Cortex of kidney (tissue), 1 donor: ENCODE measurements at places on chromosomes 2 and 18.

DNA sequence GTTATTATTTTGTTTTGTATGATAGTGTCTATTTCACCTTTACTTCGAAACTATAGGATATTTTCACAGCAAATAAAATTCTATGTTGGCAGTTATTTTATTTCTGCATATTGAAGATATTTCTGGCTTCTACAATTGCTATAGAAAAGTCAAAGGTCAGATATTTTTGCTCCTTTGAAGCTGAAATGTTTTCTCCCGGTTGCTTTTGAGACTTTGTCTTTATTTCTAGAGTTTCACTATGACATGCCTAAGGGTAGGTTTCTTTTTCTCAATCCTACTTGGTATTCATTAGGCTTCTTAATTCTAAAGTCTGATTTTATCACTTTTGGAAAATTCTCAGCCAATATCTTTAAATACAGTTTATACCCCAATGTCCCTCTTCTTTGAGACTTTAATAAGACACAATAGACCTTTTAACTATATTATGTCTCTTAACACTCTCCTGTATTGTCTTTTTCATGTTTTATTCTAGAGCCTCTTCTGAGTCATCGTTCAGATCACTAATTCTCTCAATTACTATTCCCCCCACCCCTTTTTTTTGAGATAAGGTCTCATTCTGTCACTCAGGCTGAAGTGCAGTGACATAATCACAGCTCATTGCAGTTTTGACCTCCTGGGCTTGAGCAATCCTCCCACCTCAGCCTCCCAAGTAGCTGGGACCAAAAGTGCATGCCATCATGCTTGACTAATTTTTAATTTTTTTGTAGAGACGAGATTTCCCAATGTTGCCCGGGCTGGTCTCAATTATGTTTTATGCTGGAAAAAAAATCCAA, 50.5 kb downstream of the USP37 start:
- DNase-seq = no peak

- no peak for DNase-seq
These were observed 122.9 kb upstream of the UNC80 start for GRCh38 chr2:209648714-209649113.

DNA sequence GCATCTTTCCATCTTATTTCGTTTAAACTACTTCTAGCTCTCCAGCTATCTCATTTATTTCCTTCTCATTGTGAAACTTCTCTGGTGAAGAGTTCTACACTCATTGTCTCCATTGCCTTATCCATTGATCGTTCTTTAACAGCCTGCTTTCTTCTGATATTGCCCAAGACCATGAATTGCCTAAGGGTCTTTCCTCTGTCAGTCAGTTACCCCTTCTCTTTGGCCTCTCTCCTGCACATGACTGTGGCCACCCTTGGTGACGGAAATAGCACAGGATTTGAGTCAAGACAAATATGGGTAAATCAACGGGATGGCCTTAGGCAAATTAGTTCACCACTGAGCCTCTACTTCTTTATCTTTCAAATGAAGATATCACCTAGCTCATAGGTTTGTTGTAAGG, 26.6 kb downstream of the NHEJ1 start:
- no peak for DNase-seq

DNA sequence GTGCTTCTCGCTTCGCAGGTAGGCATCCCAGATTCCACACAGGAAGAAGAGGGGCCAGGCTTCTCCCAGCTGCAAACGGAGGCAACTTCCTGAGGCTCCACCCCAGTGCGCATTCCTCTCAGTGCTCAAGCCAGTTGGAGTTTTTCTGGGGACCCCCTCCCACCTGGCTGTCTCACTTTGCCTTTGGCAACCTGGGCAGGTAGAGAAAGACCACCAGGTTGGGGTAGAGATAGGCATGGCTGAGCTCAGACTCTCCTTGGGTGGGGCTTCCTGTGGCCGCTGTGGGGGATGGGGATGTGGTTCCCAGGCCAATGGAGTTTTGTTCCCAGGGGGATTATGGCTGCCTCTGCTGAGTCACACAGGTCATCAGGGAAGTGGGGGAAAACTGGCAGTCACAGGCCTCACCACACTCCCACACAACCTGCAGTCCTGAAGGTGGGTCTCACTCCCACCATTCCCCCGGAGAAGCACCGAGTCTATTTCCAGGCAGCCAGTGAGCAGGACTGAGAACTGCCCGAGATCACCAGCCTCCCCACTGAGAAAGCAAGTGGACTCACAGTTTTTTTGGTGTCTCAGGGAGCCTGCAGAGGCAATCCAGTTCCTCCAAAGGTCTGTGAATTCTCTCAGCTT, 38.1 kb downstream of the SLC39A10 start:
- DNase-seq = no peak

- no peak for DNase-seq
These were observed 25.6 kb downstream of the METTL21A start for GRCh38 chr2:207599636-207600035.

DNA sequence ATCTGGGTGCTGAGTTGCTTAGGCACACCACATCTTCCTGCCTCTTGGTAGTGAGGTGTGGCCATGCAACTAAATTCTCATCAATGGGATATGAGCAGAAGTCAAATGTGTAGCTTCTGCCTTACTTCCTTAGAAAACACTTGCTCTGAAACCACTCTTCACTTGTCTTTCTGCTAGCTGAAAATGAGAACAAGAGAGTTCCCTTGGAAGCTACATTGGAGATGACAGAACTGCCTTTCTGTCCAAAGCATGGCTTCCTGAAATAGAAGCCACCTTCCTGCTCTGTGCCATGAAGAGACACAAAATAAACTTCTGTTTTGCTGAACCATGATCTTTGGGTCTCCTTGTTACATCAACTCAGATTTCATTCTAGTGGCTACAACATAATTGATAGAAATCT, 659.9 kb downstream of the IRS1 start:
- DNase-seq = no peak

DNA sequence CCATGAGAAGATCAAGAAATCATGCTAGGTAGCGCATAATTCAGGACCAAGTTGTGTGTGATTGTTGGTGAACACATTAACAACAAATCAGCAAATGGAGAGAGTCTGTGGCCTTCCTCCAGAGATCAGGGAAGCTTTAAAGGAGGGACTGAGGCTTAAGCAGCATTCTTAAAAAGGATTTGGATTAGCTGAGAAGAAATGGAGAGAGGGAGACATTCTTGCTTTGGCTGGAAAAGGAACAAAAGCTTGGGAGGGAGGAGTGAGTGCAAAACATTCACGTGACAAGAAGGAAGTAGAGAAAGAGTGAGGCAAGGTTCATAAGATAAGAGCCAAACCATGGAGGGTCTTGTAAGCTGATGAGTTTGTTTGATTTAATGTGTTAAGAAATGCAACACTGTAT, 75.6 kb downstream of the SRD5A2 start:
- no peak for DNase-seq

DNA sequence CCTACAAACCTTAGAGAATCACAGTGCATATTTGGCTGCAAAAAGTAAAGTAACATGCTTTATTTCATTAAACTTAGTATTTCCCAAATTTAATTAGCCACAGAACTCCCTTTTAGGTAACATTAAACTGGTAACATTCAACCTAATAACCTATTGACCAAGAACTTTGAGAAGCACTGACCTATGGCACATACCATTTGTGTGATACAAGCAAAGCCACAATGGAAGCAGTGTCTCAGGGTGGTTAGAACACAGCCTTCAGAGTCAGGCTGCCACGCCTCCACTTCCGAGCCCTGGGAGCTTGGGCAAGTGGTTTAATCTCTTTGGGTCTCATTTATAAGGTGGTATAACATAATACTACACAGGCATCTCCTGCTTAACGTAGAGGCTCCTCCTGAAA, 301.4 kb downstream of the PDE11A start:
- no peak for DNase-seq

GRCh38 chr2:127034883-127035611, 71.9 kb downstream of the BIN1 start:
- no peak for DNase-seq

DNA sequence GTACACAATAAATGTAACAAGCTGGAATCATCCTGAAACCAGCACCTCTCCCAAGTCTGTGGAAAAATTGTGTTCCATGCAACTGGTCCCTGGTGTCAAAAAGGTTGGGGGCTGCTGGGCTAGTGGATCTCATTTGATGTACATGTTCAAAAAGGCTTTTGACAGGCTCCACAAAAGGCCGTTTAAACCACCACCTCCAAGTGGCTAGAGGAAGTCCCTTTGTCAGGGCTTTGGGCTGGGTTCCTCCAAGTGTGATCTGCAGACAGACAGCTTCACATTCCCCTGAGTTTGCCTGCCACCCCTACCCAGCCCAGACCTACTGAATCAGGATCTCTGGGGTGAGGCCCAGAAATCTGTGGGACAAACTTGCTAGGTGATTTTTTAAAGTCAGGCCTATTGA, 84.7 kb downstream of the TGFA start:
- no peak for DNase-seq

DNA sequence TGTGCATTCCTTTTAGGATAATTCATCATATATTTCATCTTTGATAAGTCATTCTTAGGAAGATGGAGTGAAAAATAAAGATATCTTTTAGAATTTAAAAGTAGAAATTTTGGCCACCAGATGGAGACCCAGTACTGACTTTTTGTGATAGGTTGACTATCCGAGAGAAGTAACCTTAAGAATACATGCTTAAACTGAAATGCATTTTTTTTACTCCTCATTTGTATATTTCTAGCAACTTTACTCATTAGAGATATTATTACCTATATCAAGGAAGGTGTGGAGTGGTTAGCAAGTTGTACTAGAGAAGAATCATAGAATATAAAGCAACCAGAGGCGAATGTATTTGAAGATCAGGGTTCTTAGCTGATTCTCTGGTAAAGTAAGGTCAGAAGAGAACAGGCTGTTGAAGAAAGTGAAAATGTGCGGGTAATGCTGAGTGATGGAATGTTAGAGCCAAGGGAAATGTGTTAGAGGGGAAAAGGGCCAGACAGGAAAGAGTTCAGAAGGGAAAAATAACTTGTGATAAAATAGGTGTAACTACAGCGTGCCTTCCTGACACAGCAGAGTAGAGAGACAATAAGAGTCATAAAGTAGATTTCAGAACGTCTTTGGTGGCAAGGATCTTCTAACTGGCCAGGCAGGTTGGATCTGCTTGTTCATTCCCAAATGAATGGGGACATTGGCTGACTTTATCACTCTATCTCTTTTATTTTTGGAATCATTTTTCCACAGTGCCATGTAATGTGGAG, 52.3 kb downstream of the TDRD15 start:
- DNase-seq = no peak

- no peak for DNase-seq
These were observed 65.0 kb downstream of the NFATC1 start for GRCh38 chr18:79460481-79461300.

DNA sequence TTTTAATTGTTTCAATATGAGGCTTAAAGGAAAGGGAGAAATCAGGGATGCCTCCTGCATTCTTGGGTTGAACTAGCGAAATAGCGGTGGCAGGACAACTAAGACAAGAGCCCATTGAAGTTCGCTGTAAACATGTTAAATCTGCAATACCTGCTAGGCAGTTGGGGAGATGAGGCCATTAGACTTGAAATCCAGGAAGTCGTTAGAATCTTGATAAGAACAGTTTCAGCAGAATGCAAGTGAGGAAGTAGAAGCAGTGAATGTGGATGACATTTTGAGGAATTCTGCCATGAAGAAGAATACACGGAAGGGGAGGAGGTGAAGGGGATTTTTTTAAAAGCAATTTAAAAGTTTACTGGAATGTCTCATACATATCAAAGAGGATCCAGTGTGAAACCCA, 109.7 kb downstream of the LPIN1 start:
- no peak for DNase-seq

DNA sequence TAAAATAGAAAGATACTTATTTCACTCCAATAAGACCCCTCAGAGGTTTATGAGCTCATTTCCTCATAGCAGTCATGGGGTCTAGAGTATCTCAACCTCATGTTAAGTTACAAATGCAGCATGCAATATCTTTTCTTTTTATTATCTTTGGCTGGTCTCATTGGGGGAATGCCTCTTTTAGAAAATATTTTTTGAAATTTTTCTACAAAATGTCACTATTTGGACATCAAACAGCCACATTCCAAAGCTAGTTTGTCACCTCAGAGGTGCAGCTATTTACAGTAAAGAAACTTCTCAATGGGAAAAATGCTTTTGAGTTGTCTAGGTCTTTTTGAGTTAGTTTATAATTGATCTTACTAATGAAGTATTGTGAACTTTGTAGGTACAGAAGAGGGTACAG, 370.7 kb upstream of the LRATD1 start:
- no peak for DNase-seq

DNA sequence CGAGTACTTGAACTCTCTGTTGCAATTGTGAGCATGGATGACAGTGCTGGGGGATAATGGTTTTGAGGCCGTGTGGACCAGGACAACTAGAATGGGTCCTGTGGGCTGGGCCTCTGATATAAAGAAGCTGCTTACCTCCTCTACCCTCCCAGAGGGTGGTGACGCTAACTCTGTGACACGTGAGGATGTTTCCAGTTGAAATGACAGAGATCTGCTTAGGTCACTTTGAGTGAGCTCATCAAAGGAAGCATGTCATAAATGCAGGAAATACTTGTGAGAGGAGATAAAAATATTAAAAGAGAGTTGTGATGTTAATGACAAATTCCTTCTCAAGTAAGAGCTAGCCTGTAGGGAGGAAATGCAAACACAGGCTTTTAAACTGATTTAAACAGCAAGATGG, 16.4 kb downstream of the RMC1 start:
- DNase-seq = no peak

- DNase-seq = no peak
These were observed 3.7 kb upstream of the MRPS9 start for GRCh38 chr2:105034170-105034569.

- no peak for DNase-seq
These were observed 6.4 kb upstream of the CTLA4 start for GRCh38 chr2:203861197-203861596.
